ENCODE measurements at places on chromosomes 7 and 10.

DNA sequence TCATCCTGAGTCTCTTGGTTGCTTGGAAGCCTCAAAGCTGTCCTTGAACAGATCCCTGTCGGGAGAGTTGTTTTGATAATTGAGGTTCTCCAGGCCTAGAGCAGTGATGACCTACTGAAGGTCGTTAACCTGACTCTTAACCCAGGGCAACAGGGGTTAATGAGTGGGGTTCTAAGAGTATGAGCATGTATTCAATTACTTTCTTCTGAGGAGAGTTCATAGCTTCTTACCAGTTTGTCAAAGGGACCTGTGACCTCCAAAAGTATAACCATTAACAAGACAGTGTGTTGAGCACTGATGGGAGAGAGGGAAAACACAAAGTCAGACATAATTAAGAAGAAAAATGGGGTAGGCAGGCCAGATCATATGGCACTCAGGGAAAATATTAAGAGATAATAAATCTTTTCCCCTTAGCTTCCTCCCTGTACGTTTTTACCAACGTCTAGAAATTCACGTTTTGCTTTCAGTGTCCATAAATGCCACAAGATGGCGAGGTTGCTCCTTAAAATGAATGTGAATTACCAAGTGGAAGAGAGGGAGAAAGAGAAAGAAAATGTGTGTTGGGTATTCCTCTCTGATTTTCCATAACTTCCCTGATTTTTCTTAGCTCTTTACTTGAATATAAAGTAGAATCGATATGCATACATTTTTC is 97.6 kb downstream of the SUGCT start:
- DNase-seq = no peak

DNA sequence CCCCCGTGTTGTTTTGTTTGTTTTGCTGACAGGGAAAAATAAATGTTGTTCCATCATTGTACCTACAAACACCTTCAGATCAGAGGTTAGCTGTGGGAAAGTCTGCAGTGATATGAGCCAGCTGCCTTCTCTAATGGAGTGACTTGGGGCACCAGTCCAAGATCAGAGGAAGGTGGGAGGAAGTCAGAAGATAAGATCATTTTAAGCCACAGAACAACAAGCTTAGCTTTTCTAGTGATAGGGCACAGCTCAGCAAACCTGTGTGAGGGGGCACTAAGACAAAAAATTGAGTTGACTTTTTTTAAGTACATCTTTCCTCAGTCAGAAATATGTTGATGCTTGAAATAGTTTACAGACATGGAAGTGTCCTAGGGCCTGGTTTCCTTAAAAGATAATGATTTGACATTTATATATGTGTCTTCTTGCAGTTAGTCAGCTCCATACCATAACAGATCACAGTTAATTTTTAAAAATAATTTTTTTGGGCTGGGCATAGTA is 240.3 kb upstream of the KAT6B start:
- DNase-seq = no peak

- DNase-seq = no peak
Measured at GRCh38 chr10:78851647-78852046, 217.1 kb upstream of the ZMIZ1 start.

GRCh38 chr7:34946486-34946885 is 90.8 kb downstream of the DPY19L1 start:
- DNase-seq = no peak

DNA sequence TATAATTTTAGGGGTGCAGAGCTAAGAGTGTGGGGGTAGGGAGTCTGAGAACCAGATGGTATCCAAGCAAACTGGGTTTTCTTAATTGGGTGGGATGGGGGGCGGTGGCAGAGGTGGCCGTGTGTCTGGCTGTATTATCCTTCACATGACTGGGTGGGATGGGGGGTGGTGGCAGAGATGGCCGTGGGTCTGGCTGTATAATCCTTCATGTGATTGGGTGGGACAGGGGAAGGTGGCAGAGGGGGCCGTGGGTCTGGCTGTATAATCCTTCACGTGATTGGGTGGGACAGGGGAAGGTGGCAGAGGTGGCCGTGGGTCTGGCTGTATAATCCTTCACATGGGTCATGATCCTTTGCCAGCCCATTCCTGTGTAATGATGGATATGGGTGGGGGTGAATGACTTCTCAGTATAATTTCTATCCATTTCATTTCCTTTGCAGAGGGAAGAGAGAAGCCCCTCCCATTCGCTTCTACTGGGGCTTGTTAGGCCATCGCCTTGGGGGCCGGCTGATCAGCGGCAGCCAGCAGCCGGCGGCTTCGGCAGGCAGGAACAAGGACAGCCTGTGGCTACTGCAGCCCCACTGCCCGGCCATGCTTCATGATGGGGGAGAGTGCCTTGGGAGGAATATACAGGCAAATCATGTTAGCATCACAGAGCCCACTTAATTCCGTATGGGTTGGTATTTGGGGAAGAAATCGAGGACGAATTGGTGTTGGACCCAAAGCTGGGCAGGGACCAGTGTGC is 179.6 kb upstream of the MKI67 start:
- DNase-seq = no peak

DNA sequence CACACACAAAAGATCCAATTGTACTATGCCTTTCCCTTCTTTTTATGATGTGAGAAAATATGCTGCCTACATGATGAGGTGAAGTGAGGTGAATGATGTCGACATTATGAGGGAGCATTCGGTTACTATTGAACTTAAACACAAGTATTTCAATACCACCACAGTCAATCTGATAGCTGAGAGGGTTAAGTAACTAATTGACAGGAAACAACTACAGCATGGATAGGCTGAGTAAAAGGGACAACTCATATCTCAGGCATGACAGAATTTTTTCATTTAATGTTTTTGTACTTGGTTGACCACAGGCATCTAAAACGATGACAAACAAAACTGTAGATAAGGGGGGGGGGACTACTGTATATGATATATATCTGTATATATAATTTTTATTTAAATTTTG is 488.9 kb downstream of the SH2D4B start:
- no peak for DNase-seq

GRCh38 chr10:129126982-129127381 is 340.1 kb upstream of the MGMT start:
- DNase-seq = no peak

DNA sequence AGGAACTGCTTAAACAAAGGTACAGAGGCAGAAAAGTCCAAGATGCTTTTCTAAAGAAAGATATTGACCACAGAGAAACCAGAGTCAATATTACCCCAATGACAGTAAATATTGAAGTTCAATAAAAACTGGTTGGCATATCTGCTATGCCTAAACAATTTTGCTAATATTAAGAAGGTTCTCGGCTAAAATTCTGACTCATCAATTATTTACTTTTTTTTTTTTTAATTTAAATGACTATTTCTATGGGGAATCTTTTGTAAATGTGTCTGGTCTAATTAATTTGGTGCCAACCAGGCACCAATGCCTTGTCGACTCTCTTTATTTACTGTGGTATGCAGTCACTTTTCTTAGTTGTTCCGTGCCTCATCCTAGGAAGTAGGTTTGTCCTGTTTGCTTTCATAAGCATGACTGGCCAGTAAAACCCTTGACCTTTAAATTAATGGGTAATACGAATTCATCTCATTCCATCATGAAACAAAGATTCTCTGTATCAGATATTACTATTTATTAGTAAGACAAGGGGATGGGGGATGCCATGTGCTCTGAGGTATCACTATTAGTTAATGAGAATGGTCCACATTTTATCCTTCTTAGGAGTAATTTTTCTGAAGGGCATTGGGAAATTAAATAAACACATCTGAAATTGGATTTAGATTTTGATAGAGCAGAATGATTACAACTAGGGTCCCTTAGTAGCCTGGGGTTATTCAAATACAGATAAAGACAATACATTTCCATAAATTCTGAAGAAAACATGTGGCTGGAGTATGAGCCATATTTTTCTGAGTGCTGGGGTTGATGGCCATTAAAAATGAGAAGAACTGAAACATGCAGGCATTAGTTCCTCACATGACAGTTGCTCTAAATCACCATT is 154.4 kb downstream of the VTI1A start:
- DNase-seq = no peak

DNA sequence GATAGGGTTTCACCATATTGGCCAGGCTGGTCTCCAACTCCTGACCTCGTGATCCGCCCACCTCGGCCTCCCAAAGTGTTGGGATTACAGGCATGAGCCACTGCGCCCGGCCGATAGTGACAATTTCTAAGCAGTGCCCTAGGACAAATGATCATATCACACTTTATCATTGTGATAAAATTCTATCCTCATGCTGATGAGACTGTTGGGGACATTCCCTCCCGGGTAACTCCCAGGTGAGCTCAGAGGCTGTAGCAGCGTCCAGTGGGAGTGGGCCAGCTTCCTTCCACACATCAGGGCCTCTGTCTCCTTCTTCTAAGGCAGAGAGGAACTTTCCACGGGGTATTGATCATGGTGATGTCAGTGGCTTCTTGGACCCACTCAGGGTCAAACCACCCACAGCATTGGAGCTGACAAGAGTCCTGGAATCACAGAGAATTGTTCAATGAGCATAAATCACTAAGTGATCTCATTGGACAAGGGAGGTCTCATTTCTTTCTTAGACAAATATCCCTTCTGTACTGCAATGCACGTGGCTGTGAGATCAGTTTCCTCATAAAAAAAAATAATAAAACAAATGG is 256.1 kb downstream of the KLF6 start:
- DNase-seq = no peak

DNA sequence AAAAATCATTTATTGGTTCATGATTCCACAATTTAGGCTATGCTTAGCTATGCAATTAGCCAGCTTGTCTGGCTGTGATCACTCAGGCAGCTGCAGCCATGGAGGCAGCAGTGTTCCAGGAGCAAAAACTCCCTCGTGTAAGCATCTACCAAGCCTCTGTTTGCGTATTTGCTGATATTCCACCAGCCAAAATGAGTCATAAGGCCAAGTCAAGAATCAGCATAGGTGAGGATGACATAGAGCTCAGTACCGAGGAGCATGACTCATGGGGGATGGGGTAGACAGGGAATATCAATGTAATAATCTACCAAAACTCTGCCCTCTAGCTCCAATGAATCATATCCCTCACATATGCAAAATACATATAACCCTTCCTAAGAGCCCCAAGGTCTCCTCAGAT is 63.3 kb downstream of the IMMP2L start:
- no peak for DNase-seq

DNA sequence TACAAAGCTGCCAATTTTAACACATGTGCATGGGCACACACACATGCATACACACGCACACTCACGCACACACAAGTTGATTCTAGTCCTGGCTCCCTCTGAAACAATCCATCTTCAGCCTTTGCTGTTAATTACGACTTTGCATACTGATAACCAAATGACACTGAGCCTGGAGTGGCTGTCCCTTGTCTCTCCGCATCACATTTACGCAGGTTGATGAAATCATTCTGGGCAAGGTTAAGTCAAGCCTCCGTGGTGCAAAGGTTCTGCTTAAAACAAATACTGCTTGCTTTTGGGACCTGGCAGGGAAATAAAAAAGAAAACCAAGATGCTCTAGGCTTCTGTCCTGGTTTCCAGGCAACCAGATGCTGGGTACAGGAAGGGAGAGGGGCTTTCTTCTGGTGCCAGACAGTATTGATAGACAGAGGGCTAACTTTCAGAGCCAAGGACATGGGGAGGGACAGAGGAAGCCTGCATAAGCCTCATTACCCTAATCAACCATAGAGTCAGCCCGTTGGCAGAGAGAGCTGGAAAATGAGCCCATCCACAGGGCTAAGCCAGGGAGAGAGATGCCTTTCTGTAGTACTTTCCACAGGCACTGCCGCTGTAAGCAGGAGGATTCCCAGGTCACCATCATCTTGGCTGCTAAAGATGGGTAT is 233.0 kb downstream of the WDR11 start:
- DNase-seq = no peak
